Activated CD4-positive, alpha-beta T cell treated with anti-CD3 and anti-CD28 coated beads, Interleukin-2, amount 10 ng/mL, durations not matched to agents 24 days and 14 days (primary cell): ENCODE measurements at places on chromosomes 6 and 20. TPM values are rescaled to one million over a fixed set of nuclear protein-coding genes. Genes with fewer than 3 reads are reported as not detected.

DNA sequence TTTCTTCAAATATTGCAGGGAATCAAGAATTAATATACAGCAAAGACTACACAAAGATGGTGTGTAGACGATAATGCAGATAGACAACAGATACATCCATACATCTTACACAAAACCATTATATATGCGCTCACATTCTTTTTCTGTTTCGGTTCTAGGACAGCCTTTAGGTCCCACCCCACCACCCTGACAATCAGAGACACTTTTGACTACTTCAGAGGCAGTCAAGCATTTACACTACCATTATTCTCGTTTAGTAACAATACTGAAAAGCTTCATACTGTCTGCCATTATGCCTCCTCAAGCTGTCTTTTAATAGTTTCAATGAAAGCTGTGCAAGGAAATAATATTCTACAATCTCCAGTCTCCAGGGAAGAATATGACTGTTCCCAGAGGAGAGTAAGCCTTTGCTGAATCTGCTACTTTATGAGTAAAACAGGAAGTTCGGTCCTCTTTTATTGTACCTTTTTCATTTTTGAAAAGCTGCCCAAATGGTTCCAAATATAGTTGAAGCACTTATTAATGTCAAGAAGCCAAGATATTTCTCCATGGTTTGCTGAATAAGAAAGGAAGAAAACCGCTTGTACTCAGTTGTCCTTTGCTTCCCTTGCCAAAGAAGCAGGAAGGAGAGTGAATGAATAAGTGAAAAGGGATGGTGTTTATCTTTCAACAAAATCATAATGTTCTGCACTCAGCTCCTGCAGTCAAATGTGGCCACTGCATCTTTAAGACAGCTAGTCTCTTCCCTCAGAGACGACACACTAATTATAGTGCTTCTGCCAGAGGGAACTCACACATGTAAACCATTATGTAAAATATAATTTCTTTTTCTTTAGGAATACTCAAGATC is 468.3 kb downstream of the CDC5L start:
- H3K27ac ChIP-seq = no peak overlapping the region
- H3K4me3 ChIP-seq = no peak overlapping the region
- H3K36me3 ChIP-seq = peaks cover 11% of the 10 kb centered on the region
- H3K4me1 ChIP-seq = peaks cover 6% of the 10 kb centered on the region

- no peak overlapping the region for H3K27ac ChIP-seq
- H3K27me3 ChIP-seq = no peaks in the 10 kb centered on the region
- H3K36me3 ChIP-seq = no peaks in the 10 kb centered on the region
- no peak for DNase-seq
- H3K4me1 ChIP-seq = no peaks in the 10 kb centered on the region
Measured at GRCh38 chr20:11180186-11180585, 506.4 kb upstream of the JAG1 start.

DNA sequence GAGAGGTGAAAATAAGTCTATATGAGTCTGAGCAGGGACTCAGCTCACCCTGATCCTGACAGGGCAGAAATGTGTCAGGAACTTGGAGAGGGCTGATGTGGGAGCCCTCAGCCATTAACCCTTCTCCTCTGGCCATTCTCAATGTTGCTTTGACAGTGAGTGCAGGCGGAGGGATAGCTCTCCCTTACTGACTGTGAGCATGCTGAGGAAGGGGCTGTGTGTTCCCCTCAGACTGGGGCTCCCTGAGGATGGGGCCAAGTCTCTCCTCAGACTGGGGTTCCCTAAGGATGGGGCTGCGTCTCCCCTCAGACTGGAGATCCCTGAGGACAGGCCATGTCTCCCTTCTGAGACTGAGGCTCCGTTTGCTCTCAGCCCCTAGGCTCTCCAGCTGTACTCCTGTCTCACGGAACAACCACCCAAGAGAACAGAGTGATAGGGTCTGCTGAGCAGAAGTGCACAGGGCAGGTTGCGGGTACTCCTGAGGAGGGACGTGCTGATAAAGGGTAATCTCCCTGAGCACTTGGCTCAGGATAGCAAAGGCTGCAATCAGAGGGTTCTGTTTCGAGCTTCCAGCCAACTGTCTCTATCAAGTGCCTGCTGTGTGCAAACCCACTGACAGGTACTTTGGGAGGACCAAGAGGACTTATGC is 141.0 kb downstream of the MRPL14 start:
- H3K27me3 ChIP-seq = peaks cover 5% of the 10 kb centered on the region
- H3K4me1 ChIP-seq = no peaks in the 10 kb centered on the region
- no peak overlapping the region for H3K4me3 ChIP-seq
- DNase-seq = no peak
- no peaks in the 10 kb centered on the region for H3K36me3 ChIP-seq

- peak; percentile 29 for DNase-seq
- no peaks in the 10 kb centered on the region for H3K4me1 ChIP-seq
- H3K4me3 ChIP-seq = no peak overlapping the region
Measured at GRCh38 chr6:11869672-11870340, 91.2 kb upstream of the ADTRP start.

Gene GLYATL3
- not detected in 2 replicates for total RNA-seq

- H3K27ac ChIP-seq = no peak overlapping the region
- H3K4me3 ChIP-seq = no peak overlapping the region
- DNase-seq = no peak
Measured at GRCh38 chr20:6265204-6265904, 142.5 kb upstream of the FERMT1 start.

GRCh38 chr20:48680650-48681049 is 147.1 kb downstream of the PREX1 start:
- H3K4me1 ChIP-seq = peaks cover 17% of the 10 kb centered on the region
- no peaks in the 10 kb centered on the region for H3K27me3 ChIP-seq
- peaks cover 31% of the 10 kb centered on the region for H3K36me3 ChIP-seq
- no peak overlapping the region for H3K4me3 ChIP-seq
- DNase-seq = no peak

Gene LAMA4
- total RNA-seq = not detected in 2 replicates

Gene CLPSL1
- total RNA-seq = not detected in 2 replicates

GRCh38 chr6:90293319-90293953 is 3.2 kb downstream of the BACH2 start:
- peak overlapping the region; percentile 95 for H3K27ac ChIP-seq
- H3K4me1 ChIP-seq = peaks cover 58% of the 10 kb centered on the region
- H3K4me3 ChIP-seq = peak overlapping the region; percentile 94

Gene AVP
- not detected in 2 replicates for total RNA-seq

Gene ANGPT4
- total RNA-seq = not detected in 2 replicates

GRCh38 chr20:16552015-16552414 is 21.2 kb downstream of the KIF16B start:
- no peak overlapping the region for H3K27ac ChIP-seq
- no peak for DNase-seq
- H3K4me3 ChIP-seq = no peak overlapping the region

- DNase-seq = no peak
- no peak overlapping the region for H3K4me3 ChIP-seq
- H3K4me1 ChIP-seq = no peaks in the 10 kb centered on the region
- H3K27ac ChIP-seq = no peak overlapping the region
Measured at GRCh38 chr20:47672886-47673670, 112.2 kb downstream of the SULF2 start.

GRCh38 chr6:146028252-146028795 is 538 bp upstream of the GRM1 start:
- H3K4me1 ChIP-seq = peaks cover 3% of the 10 kb centered on the region
- peak; percentile 84 for DNase-seq
- H3K4me3 ChIP-seq = no peak overlapping the region
- peaks cover 30% of the 10 kb centered on the region for H3K27me3 ChIP-seq
- no peak overlapping the region for H3K27ac ChIP-seq

DNA sequence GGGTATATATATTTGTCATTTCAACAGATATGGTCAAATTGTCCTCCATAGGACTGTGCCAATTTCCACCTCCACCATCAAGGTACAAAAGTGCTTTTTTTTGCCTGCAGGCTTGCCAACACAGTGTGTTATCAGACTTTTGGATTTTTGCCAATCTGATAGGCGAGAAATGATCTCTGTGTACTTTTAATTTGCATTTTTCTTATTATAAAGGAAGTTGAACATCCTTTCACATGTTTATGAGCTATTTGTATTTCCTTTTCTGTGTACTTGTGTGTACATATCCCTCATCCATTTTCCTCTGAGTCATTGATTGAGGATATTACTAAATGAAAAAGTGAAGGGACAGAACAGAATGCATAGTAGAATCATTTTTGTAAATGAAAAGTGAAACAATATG is 39.0 kb upstream of the PTPN1 start:
- H3K36me3 ChIP-seq = no peaks in the 10 kb centered on the region
- H3K4me1 ChIP-seq = peaks cover 21% of the 10 kb centered on the region
- H3K4me3 ChIP-seq = no peak overlapping the region
- H3K27me3 ChIP-seq = no peaks in the 10 kb centered on the region
- no peak overlapping the region for H3K27ac ChIP-seq

DNA sequence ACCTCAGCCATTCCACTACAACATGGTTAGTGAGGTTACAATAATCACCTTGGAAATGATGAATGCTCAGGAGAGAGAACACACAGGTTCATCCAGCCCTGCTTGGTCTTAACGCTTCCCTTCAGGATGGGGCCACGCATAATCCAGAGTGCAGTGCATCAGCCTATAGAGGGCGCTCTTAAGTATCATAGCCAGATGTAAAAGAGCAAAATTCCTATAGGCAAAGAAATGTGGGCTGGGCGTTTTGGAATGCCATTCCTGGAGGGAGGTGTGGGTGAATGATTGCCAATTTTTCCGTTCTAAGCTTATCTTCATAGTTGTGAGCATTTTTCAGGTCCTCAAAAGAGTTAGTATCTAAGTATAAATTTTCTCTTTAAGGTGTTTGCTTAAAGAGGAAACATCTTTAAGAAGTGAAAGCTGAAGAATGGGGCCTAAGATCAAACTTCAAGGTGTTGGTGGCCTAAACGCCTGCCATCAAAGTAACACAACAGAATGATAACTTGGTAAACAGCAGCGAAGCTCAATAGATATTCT is 1.8 kb downstream of the RIPOR2 start:
- peaks cover 10% of the 10 kb centered on the region for H3K36me3 ChIP-seq
- H3K4me1 ChIP-seq = peaks cover 86% of the 10 kb centered on the region
- H3K4me3 ChIP-seq = peak overlapping the region; percentile 89
- H3K27ac ChIP-seq = peak overlapping the region; percentile 95
- DNase-seq = peak; percentile 88

Gene SPATS1
- not detected in 2 replicates for total RNA-seq

GRCh38 chr20:440636-441035 is 21.7 kb downstream of the TBC1D20 start:
- peaks cover 84% of the 10 kb centered on the region for H3K36me3 ChIP-seq
- no peak overlapping the region for H3K27ac ChIP-seq
- DNase-seq = no peak
- H3K4me3 ChIP-seq = no peak overlapping the region

DNA sequence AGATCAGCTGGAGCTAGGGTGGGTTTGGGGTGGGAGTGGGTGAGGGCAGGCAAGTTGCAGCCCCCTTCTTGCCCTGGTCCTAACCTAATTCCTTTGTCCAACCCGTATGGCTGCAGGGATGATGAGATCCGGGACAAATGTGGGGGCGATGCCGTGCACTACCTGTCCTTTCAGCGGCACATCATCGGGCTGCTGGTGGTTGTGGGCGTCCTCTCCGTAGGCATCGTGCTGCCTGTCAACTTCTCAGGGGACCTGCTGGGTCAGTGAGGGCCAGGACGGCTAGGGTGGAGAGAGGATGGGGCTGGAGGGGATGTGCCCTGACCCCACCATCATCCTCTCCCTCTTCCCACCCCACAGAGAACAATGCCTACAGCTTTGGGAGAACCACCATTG is 12.0 kb downstream of the TMEM63B start:
- no peaks in the 10 kb centered on the region for H3K4me1 ChIP-seq
- H3K27ac ChIP-seq = no peak overlapping the region
- H3K36me3 ChIP-seq = peaks cover 35% of the 10 kb centered on the region
- H3K27me3 ChIP-seq = no peaks in the 10 kb centered on the region
- H3K4me3 ChIP-seq = no peak overlapping the region

Gene AKAP12
- total RNA-seq = 1.0 and 1.1 TPM in 2 replicates

GRCh38 chr20:17663040-17663399 is 19.0 kb downstream of the RRBP1 start:
- no peak for DNase-seq
- H3K36me3 ChIP-seq = peaks cover 32% of the 10 kb centered on the region
- H3K4me1 ChIP-seq = peaks cover 45% of the 10 kb centered on the region
- H3K27me3 ChIP-seq = no peaks in the 10 kb centered on the region

GRCh38 chr20:20365480-20366161 is 2.3 kb upstream of the INSM1 start:
- peak overlapping the region; percentile 9 for H3K4me3 ChIP-seq
- peaks cover 28% of the 10 kb centered on the region for H3K4me1 ChIP-seq
- peaks cover 57% of the 10 kb centered on the region for H3K27me3 ChIP-seq
- DNase-seq = no peak

- no peaks in the 10 kb centered on the region for H3K27me3 ChIP-seq
- H3K27ac ChIP-seq = peak overlapping the region; percentile 98
- peaks cover 4% of the 10 kb centered on the region for H3K36me3 ChIP-seq
- H3K4me3 ChIP-seq = peak overlapping the region; percentile 78
Measured at GRCh38 chr20:35252037-35252461, 25.6 kb downstream of the MMP24 start.
